ENCODE measurements at places on chromosomes 2 and 18. TPM values are rescaled to one million over a fixed set of nuclear protein-coding genes. Genes with fewer than 3 reads are reported as not detected.
A peak's percentile ranks its signal among the peaks of the same experiment; 100 is the strongest.

DNA sequence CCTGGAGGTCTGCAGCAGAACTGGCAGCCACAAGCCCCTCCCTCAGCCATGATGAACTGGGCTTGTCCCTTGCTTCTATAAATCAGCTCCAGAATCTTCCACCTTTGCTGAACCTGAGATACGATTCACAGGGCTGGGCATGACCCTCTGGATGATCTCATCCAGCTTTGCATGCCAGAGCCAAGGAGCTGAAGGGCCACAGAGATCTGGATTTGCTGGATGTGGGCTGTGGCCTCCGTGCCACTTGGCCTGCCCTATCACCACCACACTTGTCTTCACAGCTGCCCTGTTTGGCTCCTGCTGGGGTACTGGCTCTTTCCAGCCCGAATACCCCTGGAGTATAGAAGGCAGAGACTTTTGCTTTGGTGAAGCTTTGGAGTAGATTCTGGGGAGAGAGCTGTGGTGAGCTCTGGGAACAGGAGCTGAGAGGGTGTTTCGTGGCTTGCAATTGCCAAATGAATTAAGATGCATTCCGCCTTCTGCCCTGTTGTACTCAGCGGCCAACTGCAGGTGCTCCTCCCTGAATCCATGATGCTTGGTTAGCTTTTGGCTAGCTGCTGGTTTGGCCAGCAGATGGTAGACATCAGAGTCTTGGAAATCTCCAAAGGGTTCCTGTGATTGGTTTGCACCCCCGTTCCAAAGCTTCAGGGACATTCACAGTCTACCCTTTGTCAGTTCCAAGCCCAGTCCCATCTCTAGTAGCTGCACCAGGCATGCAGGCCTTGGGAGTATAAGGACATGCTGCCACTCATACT, 30.9 kb upstream of the GIGYF2 start:
- H3K27me3 ChIP-seq, result peaks cover 6% of the 10 kb centered on the region
- H3K27ac ChIP-seq, result no peak overlapping the region
- no peak overlapping the region for H3K4me3 ChIP-seq
- no peaks in the 10 kb centered on the region for H3K36me3 ChIP-seq

- H3K36me3 ChIP-seq, result no peaks in the 10 kb centered on the region
- no peak for DNase-seq
- H3K4me1 ChIP-seq, result no peaks in the 10 kb centered on the region
- H3K4me3 ChIP-seq, result no peak overlapping the region
- no peaks in the 10 kb centered on the region for H3K27me3 ChIP-seq
These were observed 51.5 kb downstream of the TWIST2 start for GRCh38 chr2:238899386-238899785.

MYOM1 gene
- 0.98 TPM for total RNA-seq

DNA sequence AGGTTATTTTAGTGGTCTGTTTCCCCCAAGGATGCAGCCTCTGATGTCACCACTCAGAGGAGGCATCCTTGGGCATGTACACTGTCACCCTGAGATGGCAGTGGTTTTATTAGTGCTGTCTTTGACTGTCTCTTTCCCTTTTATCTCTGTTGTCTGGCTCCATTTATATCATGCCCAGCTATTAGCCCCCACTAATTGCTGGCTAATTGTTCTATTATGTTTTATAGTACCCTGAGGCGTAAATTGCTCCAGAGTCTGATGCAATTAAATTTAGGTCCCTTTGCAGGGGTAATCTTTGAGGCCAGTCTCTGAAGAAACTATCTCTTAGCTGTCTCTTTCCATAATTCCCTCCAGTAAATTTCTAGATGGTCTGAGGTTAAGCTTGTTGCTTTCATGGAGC, 301.0 kb upstream of the KLHL29 start:
- H3K36me3 ChIP-seq, result no peaks in the 10 kb centered on the region
- H3K4me3 ChIP-seq, result no peak overlapping the region
- H3K27ac ChIP-seq, result no peak overlapping the region
- DNase-seq, result no peak

- H3K27ac ChIP-seq, result no peak overlapping the region
- no peak for DNase-seq
- peaks cover 24% of the 10 kb centered on the region for H3K27me3 ChIP-seq
- no peak overlapping the region for H3K4me3 ChIP-seq
- H3K4me1 ChIP-seq, result no peaks in the 10 kb centered on the region
These were observed 20.6 kb upstream of the GCC2 start for GRCh38 chr2:108428286-108429009.

- no peaks in the 10 kb centered on the region for H3K27me3 ChIP-seq
- no peak overlapping the region for H3K27ac ChIP-seq
- no peak overlapping the region for H3K4me3 ChIP-seq
- no peaks in the 10 kb centered on the region for H3K36me3 ChIP-seq
- no peaks in the 10 kb centered on the region for H3K4me1 ChIP-seq
These were observed 79.1 kb downstream of the CTIF start for GRCh38 chr18:48617844-48618497.

GRCh38 chr2:43185146-43185545, 41.3 kb downstream of the ZFP36L2 start:
- H3K36me3 ChIP-seq, result no peaks in the 10 kb centered on the region
- peak overlapping the region; percentile 72 for H3K27ac ChIP-seq
- no peaks in the 10 kb centered on the region for H3K27me3 ChIP-seq
- H3K4me1 ChIP-seq, result peaks cover 32% of the 10 kb centered on the region

LYPD6B gene
- total RNA-seq, result not detected
